ENCODE measurements at places on chromosomes 7 and 10.

DNA sequence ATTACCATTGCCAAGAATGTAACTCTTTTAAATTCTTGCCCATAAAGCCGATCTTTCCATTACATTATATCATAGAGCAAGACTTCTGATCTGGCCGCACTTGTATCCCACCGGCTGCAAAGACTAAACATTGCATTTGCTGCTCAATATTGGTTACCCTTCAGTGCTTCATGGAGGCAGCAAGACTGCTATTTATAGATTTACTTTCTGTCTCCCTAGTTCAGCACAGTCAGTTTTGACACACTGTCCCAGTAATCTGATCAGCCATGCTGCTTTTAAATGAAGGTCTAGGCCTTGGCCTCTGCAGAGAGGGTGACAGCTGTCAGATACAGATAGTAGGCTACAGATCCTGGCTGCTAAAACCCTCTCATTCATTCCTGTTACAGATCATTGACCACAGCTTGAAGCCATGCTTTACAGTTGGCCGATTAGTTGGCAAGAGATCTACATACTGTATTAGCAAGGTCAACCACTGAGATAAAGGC is 562.6 kb upstream of the GALNT17 start:
- DNase-seq = no peak

- DNase-seq = no peak
These were observed 354.1 kb downstream of the DPP6 start for GRCh38 chr7:154406312-154406711.

DNA sequence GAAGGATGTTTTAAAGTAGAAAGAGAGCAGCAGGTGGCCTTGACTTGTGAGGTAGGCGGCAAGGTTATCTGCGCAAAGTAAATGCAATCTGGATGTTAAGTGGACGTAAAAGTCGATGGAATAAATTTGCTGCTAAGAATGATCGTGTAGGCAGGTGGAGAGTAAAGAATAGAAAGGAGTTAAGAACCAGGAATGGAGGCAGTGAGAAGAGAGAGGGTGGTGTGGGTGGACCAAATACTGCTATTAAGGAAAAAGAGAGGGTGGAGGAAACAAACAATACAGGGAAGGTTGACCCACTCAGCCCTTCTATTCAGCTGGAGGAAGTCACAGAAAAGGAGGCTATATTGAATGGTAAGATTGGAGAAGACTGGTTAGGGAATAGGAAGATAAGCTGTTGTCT is 1.9 kb upstream of the CUL1 start:
- DNase-seq = no peak

DNA sequence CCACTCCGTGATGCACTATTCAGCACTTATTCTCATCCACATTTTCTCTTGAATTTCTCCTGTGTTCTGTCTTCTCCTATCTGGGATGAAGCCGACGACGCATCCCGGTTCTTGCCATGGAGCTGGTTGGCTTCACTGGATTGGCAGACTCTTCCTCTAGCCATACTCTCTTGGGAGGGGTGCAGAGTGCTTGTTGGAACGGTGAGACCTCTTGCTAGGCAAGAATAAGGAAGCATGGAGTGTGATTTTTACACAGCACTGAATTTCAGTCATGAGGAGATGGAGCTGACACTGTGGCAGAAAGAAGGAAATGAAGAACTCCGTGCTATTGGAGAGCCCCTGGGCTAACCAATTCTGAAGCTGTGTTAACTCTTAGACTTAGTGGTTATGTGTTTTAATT is 28.2 kb upstream of the ZNF32 start:
- DNase-seq = peak; percentile 20

DNA sequence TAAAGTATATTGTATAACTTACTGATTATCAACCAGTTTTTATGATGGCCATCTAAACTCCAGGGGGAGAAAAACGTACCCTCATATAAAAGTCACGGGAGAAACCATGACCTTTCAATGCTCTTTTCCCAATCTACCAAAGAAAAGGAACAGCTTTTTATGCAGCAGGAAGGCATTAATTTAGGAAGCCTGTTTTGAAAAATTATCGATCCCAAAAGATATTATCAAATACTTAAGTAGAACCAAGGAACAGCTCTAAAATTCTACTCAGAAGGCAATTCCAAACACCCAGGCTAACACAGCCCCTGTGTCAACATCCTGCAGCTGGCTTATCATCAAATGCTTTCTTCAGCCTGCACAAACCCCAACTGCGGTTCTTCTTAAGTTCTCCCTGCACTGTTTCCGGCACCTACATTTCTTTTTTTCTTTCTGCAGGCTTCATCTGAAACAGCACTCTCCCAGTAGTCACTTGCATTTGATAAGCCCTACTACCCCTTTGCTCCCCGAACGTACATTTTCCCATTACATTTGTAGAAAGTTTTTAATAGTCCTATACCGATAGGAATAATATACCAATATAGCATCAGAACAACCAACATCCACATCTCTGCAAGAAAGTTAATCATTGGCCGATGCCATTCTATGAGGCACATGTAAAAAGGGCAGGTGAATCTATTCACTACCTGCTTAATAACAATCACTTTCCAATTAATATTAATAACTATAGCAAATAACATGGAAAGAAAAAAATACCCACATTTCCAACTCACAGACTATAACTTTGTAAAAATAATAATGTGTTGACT is 47.9 kb downstream of the PIP4K2A start:
- DNase-seq = no peak

GRCh38 chr7:99448855-99449254 is 10.1 kb downstream of the CPSF4 start:
- DNase-seq = no peak

GRCh38 chr10:125742465-125742864 is 23.0 kb downstream of the EDRF1 start:
- DNase-seq = no peak

DNA sequence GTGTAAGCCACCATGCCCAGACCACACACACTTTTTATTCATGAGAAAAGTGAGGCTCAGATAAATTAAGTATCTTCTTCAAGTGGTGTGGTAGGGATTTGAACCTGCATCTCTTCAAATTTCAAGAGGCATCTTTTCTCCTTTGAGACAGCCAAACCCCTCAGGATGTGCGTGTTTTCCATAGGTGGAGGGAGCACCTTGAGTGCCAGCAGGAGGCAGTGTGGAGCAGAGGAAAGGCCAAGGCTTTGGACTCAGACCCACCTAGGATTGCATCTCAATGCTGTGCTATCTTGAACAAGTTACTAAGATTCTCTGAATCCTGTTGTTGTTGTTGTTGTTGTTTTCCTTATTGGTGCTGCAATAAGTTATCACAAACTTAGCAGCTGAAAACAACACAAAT is 40.2 kb upstream of the MYL10 start:
- no peak for DNase-seq

- DNase-seq = no peak
These were observed 159.2 kb upstream of the PITRM1 start for GRCh38 chr10:3331690-3332230.

GRCh38 chr10:70761031-70761601 is 24.1 kb downstream of the TBATA start:
- DNase-seq = no peak

- DNase-seq = no peak
These were observed 118.1 kb upstream of the PHF14 start for GRCh38 chr7:10855583-10855982.

GRCh38 chr10:99234041-99234790 is 1.4 kb downstream of the HPSE2 start:
- DNase-seq = peak; percentile 74

- no peak for DNase-seq
These were observed 202.4 kb downstream of the BICC1 start for GRCh38 chr10:58715061-58715460.

DNA sequence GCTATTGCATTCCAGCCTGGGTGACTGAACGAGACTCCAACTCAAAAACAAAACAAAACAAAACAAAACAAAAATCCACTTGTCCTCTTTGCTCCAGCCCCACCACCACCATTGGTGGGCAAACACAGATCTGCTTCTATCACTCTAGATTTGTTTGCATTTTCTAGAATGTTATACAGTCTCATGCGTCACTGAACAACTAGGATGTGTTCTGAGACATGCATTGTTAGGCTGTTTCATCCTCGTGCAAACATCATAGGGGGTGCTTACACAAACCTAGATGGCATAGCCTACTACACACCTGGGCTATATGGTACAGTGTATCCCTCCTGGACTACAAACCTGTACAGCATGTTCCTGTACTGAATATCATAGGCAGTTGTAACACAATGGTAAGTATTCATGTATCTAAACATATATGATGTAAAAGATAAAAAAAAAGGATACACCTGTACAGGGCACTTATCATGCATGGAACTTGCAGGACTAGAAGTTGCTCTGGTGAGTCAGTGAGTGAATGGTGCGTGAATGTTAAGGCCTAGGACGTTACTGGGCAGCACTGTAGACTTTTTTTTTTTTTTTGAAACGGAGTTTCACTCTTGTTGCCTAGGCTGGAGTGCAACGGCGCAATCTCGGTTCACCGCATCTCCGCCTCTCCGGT is 45.3 kb downstream of the BTBD16 start:
- no peak for DNase-seq

DNA sequence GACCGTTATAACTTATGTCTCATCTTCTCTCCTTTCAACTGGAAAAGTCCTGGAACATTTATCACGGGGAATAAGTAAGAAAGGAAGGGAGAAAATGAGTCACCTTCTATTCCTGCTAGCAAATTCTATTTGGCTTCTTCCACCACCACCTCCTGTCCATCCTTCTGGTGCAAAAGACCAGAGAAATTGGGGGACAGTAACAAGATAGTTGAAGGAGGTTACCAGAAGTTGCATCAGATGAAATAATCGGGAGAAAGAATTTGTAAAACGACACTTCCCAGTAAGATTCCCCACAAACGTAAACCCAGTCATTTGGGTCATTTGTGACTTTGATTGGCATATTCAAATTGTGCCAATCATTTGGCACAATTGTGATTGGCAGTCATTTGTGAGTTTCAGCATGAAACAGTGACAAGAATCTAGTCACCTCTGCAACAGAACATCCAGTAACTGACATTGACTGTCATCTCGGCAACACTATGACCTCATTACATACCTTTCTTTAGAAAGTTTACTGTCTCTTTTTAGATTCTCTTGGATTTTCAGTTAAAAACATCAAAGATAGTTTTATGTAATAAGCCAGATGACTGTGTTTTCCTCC is 51.3 kb upstream of the PIK3CG start:
- no peak for DNase-seq

- DNase-seq = no peak
These were observed 133.3 kb downstream of the VPS41 start for GRCh38 chr7:38775506-38776175.

DNA sequence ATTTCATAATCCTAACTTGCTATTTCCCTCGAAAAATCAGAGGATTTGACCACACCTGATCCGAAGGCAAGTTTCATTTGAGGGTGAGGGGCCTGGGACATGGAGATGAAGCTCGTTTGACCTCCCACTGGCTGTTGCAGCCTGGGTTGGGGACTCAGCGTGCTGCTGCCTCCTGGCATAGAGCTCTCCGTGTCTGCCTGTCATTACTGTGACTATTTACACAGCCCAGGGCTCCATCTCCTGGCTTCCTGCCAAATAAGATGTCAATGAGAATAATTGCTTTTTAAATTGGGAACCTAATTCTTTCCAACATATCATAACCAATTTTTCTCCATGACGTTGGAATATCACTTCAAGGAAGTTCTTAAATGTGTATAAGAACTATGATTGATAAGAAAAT is 139.3 kb upstream of the COBL start:
- no peak for DNase-seq

- no peak for DNase-seq
These were observed 11.2 kb upstream of the NRCAM start for GRCh38 chr7:108467391-108467790.

- DNase-seq = no peak
These were observed 72.6 kb downstream of the PARD3 start for GRCh38 chr10:34742456-34742855.

DNA sequence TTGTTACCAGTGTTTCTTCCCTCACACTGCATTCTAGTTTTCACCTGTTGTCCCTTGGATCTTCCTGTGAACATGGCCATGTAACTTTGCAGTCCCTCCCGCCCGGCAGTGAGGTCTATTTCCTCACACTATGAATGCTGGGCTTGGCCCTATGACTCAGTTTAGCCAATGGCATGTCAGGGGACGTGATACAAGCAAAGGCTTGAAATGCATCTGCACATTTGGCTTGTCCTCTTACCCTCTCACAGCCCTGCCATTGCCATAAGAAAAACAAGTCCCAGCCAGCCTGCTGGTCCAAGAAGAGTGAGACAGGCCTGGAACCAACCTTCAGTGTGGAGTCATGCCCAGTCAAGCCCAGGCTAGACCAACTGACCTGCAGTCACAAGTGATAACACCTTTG is 17.1 kb upstream of the EZH2 start:
- no peak for DNase-seq

DNA sequence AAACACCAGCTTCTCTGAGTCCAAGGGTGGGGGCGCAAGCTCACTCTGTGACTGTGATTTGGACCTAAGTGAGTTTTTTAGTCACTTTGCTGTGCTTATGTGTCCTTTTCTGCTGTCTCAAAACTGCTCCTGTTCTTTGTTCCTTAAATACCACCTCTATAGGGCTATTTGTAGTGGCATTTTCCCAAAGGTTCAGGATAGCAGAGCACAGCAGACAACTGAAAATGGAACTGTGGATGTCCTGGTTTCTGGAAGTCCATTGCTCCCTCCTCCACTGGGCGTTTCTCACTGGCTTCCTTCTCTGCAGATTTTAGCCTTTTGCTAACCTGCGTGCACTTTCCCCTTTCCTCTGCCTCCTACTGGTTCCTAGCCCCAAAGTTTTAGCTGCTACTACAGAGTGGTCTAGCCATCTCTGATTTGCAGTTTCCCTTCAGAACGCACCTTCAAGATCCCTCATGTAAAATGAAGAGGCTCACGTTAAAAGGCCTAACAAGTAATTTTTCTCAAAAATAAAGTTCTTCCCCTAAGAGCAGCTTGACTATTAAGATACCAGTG is 25.6 kb downstream of the BLVRA start:
- DNase-seq = no peak

GRCh38 chr7:127632276-127632910 is 14.5 kb upstream of the PAX4 start:
- no peak for DNase-seq

DNA sequence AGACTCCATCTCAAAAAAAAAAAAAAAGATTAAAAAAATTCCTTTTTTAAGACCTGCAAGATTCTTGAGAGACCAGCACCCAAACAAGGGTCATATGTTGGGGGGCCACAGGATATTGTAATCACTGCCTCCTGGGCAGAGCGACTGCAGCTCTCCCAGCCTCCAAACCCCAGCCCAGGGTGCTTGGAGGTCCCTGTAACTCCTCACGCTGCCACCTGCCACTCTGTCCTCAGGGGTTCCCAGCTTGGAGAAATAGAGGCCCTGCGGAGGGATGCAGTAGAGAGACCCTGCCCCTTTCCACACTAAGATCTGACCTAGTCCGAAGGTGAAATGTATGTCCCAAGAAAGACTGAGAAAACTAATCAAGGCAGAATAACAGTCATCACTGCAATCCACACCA is 343.7 kb downstream of the GRID1 start:
- no peak for DNase-seq
